IPS DF 6.9 (cell line): ENCODE measurements at places on chromosomes 11 and 22.

DNA sequence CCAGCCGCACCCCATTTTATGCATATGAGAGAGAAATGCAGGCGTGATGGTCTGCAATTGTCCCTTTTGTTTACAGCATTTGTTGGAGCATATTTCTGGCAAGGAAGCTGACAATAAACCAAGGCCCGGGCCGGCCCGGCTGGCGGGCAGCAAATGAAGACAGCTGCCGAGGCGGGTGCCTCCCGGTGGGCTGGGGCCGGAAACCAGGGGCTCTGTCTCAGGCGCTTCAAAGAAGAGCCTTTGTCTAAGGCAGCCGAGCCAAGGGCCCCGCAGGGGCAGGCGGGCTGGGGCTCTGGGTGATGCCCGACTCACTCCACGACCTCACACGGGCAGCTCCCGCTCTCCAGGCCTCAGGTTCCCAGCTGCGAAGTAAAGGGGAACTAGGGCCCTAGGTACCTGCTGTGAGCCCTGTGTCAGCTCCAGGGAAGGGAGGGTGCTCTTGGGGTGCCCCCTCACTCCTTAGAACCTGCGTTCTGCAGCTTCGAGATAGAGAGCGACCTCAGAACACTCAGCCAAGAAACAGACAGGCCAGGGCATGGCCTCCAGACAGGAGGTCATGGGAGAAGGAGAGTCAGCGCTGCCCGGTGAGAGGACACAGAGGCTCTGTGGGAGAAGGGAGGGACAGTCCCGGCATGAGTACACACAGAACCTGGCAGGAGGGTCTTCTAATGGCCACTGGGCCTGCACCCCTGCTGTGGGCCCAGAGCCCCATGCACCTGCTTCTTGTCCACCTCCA is 2.4 kb downstream of the LINC01488 start:
- H3K27ac ChIP-seq: no peak overlapping the region
- H3K36me3 ChIP-seq: no peaks in the 10 kb centered on the region; the same call in 1 of the 2 replicates
- no peaks in the 10 kb centered on the region for H3K27me3 ChIP-seq
- no peak for DNase-seq
- H3K4me3 ChIP-seq: no peak overlapping the region

GRCh38 chr11:77669848-77670511 is 32.4 kb upstream of the CLNS1A start:
- no peak for DNase-seq
- no peak overlapping the region for H3K27ac ChIP-seq
- H3K4me1 ChIP-seq: no peaks in the 10 kb centered on the region
- H3K36me3 ChIP-seq: peaks cover 6% of the 10 kb centered on the region; the same call in 1 of the 2 replicates
- no peaks in the 10 kb centered on the region for H3K27me3 ChIP-seq
- no peak overlapping the region for H3K4me3 ChIP-seq

DNA sequence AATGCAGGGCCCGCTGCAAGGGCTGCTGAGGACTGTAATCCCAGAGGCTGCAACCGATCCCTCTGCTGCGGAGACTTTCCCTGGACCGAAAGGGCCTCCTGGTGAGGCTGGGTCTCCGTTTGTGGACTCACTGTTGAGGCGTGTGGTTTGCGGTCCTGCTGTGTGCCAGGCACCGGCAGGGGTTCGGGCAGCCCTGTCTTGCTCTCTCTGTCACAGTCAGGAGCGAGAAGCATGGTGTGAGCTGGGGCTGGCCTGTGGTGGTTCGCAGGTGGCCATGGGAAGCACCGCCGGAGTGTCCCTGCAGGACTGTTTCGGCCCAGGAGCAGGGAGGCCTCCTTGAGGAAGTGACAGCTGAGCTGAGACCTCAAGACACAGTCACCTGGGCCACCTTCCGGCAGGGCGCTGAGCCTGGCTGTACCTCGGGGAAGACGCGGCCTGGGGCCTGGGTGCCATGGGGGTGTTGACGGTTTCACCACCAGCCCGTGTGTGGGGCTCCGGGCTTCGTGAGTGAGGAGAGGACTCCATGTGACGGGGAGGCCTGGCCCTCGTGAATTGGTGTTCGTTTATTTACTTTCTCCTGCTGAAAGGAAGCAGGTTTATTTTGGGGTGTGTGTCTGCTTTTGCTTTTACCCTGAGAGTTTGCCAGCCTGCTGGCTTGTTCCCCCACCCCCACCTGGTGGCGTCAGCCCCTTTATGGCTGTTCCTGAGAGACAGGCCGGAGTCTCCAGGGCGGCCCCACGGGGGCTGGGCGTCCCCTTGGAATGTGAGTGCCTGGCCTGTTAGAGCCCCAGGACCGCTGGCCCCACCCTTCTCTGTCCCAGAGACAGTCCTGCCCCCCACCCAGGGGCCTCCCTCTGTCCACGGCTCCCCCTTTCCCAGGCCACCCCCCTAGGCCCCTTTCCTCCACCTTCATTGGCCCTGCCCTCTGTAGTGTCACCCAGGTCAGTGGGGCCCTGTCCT is 122.5 kb downstream of the KCNQ1OT1 start:
- no peak for DNase-seq
- H3K4me1 ChIP-seq: peaks cover 4% of the 10 kb centered on the region; the same call in 1 of the 2 replicates
- H3K27me3 ChIP-seq: peaks cover 8% of the 10 kb centered on the region; the same call in 1 of the 2 replicates
- H3K4me3 ChIP-seq: no peak overlapping the region
- no peaks in the 10 kb centered on the region; the same call in 1 of the 2 replicates for H3K36me3 ChIP-seq

- no peaks in the 10 kb centered on the region for H3K27me3 ChIP-seq
- H3K27ac ChIP-seq: no peak overlapping the region
- peak; percentile 54 for DNase-seq
- H3K36me3 ChIP-seq: no peaks in the 10 kb centered on the region; the same call in 1 of the 2 replicates
- peaks cover 11% of the 10 kb centered on the region; the same call in 1 of the 2 replicates for H3K4me1 ChIP-seq
Measured at GRCh38 chr22:44735518-44736428, 16.6 kb upstream of the ARHGAP8 start.

GRCh38 chr11:21909145-21909544 is 283.7 kb upstream of the ANO5 start:
- H3K4me1 ChIP-seq: no peaks in the 10 kb centered on the region
- H3K27me3 ChIP-seq: no peaks in the 10 kb centered on the region
- no peak for DNase-seq
- no peak overlapping the region for H3K4me3 ChIP-seq
- H3K36me3 ChIP-seq: no peaks in the 10 kb centered on the region
- H3K27ac ChIP-seq: no peak overlapping the region

GRCh38 chr11:71400216-71400615 is 48.0 kb downstream of the DHCR7 start:
- H3K4me1 ChIP-seq: no peaks in the 10 kb centered on the region
- no peak overlapping the region for H3K4me3 ChIP-seq
- no peak overlapping the region for H3K27ac ChIP-seq
- no peaks in the 10 kb centered on the region for H3K36me3 ChIP-seq

GRCh38 chr22:24427500-24428164 is at the start of gene ADORA2A:
Gene ADORA2A (plus strand): TSS chr22:24427599. CDS start chr22:24433405, 5,806 bp downstream.
- no peak within 1 kb of the TSS for H3K4me3 ChIP-seq
- no peaks in the 10 kb centered on the region for H3K36me3 ChIP-seq
- no peak within 1 kb of the TSS for H3K27ac ChIP-seq
- peaks cover 2% of the 10 kb centered on the region; the same call in 1 of the 2 replicates for H3K4me1 ChIP-seq
- H3K27me3 ChIP-seq: no peaks in the 10 kb centered on the region; the same call in 1 of the 2 replicates

DNA sequence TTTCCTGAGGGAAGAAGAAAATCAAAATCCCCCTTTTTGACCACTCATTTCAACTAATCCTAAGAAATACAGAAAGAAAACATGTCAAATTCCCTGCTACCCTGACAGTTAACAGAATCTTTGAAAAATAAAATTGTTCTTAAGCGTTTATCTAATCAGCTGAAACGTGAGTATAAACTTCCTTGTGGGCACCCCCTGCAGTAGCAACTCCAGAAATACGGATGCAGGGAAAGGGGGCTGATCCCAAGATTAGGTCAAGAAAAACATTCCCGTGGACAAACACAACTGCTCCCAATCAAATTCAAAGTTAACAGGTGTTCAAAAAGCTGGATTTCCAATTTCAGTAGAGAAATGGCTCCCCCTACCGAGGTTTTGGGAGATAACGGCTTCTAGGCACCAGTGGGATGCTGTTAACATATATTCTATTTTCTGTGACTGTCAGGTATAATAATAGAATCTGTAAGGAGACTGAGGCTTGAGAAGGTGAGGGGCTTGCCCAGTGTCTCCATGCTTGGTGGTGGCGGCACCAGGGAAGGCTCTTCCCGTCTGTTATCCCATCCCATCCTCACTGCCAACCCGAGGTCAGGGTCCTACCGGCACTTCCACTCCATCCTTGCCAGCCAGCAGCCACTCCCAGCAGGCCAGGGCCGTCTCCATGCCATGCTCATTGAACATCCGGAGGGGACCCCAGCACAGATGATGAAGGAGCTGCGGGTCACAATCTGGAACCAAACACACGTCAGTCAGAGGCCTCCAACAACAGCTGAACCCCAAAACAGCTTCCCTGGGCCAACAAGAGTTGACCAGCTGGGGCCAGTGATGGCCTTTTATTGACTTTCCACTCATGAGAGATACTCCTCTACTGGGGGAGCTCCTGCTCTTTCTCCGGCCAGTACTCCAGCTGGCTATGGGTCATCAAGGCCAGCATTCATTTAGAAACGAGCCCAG is 32.0 kb upstream of the SERPIND1 start:
- no peak overlapping the region for H3K4me3 ChIP-seq
- no peak overlapping the region for H3K27ac ChIP-seq
- DNase-seq: peak; percentile 16
- H3K36me3 ChIP-seq: peaks cover 4% of the 10 kb centered on the region; the same call in 1 of the 2 replicates

- H3K36me3 ChIP-seq: no peaks in the 10 kb centered on the region
- no peak overlapping the region for H3K4me3 ChIP-seq
- no peak for DNase-seq
- no peaks in the 10 kb centered on the region for H3K27me3 ChIP-seq
- no peak overlapping the region for H3K27ac ChIP-seq
Measured at GRCh38 chr22:24482575-24482974, 12.6 kb upstream of the UPB1 start.

DNA sequence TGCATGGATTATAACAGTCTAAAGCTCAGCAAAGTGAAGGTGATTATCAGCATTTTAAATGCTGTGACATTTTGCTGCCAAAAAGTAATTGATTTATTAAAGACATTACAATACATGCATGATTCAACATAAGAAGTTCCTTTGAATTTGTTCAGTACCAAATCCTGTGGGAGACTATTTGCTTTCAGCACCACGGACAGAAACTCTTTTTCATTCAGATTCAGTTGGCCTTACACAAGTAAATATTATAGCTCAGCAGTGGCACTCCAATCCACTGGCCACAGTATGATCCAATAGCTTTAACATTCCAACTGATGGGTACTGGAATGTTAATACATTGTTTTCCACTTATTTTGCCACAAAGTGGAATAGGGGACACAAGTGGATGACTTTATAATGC is 806.7 kb downstream of the NTM start:
- H3K27me3 ChIP-seq: no peaks in the 10 kb centered on the region
- peak; percentile 16 for DNase-seq
- no peaks in the 10 kb centered on the region for H3K36me3 ChIP-seq
- H3K4me1 ChIP-seq: no peaks in the 10 kb centered on the region
- H3K4me3 ChIP-seq: no peak overlapping the region

- H3K27ac ChIP-seq: no peak overlapping the region
- peaks cover 2% of the 10 kb centered on the region; the same call in 1 of the 2 replicates for H3K4me1 ChIP-seq
- DNase-seq: no peak
- no peaks in the 10 kb centered on the region for H3K27me3 ChIP-seq
- H3K4me3 ChIP-seq: no peak overlapping the region
- no peaks in the 10 kb centered on the region for H3K36me3 ChIP-seq
Measured at GRCh38 chr22:20650294-20651207, 123.4 kb upstream of the SERPIND1 start.

DNA sequence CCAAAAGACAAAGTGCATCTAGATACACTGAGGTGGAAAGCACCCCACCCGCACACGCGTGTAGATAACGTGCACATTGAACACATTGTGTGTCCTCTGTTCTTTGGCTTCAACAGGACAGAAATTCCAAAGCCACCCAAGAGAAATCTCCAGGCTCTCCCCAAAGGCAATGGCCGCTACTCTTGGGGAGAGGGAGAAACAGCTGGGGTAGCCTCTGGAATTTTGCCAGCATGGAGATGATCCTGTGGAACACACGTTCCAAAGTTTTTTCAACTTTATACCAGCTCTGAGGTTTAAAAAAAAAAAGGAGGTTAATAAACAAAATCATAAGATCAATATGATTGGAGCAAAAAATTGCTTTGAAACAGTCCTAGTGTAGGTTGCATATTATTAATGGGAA is 63.0 kb upstream of the CD82 start:
- no peak overlapping the region for H3K4me3 ChIP-seq
- DNase-seq: no peak
- H3K36me3 ChIP-seq: no peaks in the 10 kb centered on the region
- no peaks in the 10 kb centered on the region for H3K4me1 ChIP-seq
- H3K27ac ChIP-seq: no peak overlapping the region

- H3K4me1 ChIP-seq: no peaks in the 10 kb centered on the region
- no peaks in the 10 kb centered on the region for H3K36me3 ChIP-seq
- H3K27ac ChIP-seq: no peak overlapping the region
- DNase-seq: no peak
- H3K4me3 ChIP-seq: no peak overlapping the region
- no peaks in the 10 kb centered on the region for H3K27me3 ChIP-seq
Measured at GRCh38 chr11:11117730-11118129, 235.3 kb downstream of the CSNK2A3 start.

- H3K4me1 ChIP-seq: peaks cover 4% of the 10 kb centered on the region; the same call in 1 of the 2 replicates
- no peak overlapping the region for H3K4me3 ChIP-seq
- H3K27ac ChIP-seq: no peak overlapping the region
Measured at GRCh38 chr11:116413301-116414242, 359.2 kb downstream of the BUD13 start.

DNA sequence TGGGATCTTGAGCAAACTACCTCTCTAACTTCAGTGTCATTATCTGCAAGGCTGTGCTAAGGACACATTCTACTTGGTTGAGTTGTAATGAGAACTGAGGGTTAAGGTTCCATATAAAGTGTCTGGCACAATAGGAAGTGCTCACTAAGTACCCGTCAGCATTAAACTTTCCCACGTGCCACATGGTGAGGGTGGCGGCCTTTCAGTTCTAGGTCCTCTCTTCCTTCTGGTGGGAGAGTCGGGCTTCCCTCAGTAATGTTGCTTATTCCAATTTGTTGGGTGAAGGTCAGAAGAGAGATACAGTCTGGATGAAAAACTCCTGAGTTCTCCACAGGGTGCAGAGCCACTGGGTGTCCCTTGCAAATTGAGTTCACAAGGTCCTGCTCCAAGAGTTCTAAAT is 4.6 kb upstream of the CD6 start:
- no peak overlapping the region for H3K4me3 ChIP-seq
- no peaks in the 10 kb centered on the region for H3K4me1 ChIP-seq
- H3K27ac ChIP-seq: no peak overlapping the region
- DNase-seq: no peak
- no peaks in the 10 kb centered on the region for H3K27me3 ChIP-seq
- no peaks in the 10 kb centered on the region for H3K36me3 ChIP-seq

- H3K27ac ChIP-seq: no peak overlapping the region
- peaks cover 6% of the 10 kb centered on the region; the same call in 1 of the 2 replicates for H3K27me3 ChIP-seq
- no peak overlapping the region for H3K4me3 ChIP-seq
- H3K4me1 ChIP-seq: no peaks in the 10 kb centered on the region; the same call in 1 of the 2 replicates
- DNase-seq: no peak
Measured at GRCh38 chr22:49925525-49926128, 7.2 kb downstream of the CRELD2 start.

- no peak for DNase-seq
- H3K4me1 ChIP-seq: no peaks in the 10 kb centered on the region
- no peaks in the 10 kb centered on the region for H3K27me3 ChIP-seq
- H3K27ac ChIP-seq: no peak overlapping the region
Measured at GRCh38 chr22:27317971-27318428, 483.6 kb downstream of the MN1 start.

- no peaks in the 10 kb centered on the region for H3K36me3 ChIP-seq
- DNase-seq: no peak
- no peak overlapping the region for H3K27ac ChIP-seq
- no peak overlapping the region for H3K4me3 ChIP-seq
Measured at GRCh38 chr22:34761111-34761510, 304.8 kb upstream of the ISX start.

GRCh38 chr11:106304274-106304673 is 226.8 kb downstream of the AASDHPPT start:
- no peaks in the 10 kb centered on the region for H3K27me3 ChIP-seq
- no peaks in the 10 kb centered on the region for H3K4me1 ChIP-seq
- no peak overlapping the region for H3K4me3 ChIP-seq
- H3K36me3 ChIP-seq: no peaks in the 10 kb centered on the region
- H3K27ac ChIP-seq: no peak overlapping the region
